ENCODE measurements at places on chromosomes 3 and 15. TPM values are rescaled to one million over a fixed set of nuclear protein-coding genes. Genes with fewer than 3 reads are reported as not detected.

DNA sequence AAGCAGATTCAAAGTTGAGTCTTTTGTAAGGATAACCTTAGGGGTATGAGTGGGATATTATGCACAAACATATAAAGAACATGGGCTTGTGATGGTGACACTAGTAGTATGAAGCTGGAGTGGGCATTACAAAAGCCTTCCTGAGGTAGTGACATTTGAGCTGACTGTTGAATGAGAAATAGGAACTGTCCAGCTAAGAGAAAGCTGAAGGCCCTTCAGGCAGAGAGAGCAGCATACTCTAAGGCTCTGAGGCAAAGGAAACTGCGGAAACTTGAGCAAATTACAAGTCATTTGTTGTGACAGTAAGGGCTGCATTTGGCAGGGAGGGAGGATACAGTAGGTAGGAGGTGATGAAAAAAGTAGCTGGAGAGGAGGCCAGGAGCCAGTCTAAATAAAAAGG is 190.7 kb upstream of the CD96 start:
- ATAC-seq = no peak

DNA sequence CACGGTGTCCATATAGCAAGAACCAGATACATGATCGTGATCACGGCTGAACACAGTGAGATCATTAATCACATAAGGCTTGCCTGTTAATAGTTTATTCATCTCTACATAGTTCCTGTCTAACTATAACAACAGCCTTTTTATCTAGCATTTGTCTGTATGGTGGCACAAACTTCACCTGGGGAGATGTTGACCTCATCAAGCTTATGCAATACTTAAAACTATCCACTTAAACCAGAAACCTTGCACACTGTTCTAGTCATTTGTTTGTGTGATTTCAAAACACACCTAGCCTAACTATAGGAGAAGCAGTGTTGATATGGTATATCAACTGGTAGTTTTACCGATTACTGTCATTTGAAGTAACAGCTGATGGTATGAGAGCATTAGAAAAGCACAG is 124.8 kb downstream of the VPS13C start:
- no peak for ATAC-seq

GRCh38 chr3:151770956-151771355 is 37.2 kb downstream of the AADACL2 start:
- ATAC-seq = peak; percentile 79

- no peak for ATAC-seq
Measured at GRCh38 chr15:86872782-86873181, 793.1 kb downstream of the AGBL1 start.

DNA sequence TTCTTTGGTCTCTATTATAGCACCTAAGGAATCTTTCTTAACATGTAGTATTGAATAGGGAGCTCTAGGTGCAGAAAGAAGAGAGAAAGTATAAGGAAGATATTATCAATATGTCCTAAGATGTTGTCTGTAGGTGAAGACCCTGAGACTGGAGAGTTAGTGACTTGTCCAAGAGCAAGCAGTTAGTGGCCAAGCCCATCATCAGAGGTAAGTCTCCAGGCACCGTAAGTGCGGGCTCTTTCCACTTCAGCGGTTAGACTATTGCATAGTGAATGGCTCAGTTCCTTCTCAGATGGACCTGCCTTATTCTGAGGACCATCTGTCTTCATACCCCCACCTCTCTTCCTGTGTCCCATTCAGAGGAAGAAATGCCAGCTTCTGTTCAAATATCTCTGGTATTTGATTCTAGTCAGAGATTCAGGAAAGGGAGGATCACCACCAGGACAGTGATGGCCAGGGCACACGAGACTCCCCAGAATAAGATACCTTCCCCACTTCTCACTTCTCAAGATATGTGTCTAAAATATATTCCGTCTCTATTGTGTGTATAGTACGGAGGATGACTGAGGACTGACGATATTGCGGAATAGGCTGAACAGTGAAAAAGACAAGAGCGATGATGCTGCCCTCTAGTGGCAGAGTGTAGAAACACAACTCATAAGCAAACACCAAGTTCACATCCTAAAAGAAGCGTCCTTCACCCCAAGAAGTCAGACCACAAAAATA is 19.1 kb upstream of the ADGRG7 start:
- peak; percentile 68 for ATAC-seq

GRCh38 chr3:105538483-105538882 is 171.8 kb downstream of the ALCAM start:
- ATAC-seq = no peak

Gene TOP2B
- 109 TPM for total RNA-seq

All from gastroesophageal sphincter (tissue), 4 donors.